ENCODE measurements at places on chromosomes 3 and 15.

DNA sequence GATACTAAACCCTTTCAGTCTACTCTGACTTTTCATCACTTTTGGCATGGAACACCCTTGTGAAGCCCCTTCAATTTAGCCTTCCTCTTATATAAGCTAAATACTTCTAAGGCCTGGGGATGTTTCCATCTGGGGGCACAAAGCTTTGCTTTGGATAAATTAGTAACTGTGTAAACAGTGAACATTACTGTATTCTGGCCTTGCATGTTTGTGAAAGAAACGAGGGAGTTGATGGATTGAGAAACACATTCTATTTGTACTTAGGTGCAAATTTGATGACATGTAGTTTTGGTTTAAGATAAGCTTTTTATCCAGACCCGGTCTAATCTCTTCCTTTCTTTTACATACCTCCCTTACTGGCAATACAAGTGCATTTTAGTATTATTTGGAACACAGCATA, 19.7 kb downstream of the PSMD6 start:
- DNase-seq = no peak

GRCh38 chr3:43363621-43364266, 77.4 kb downstream of the SNRK start:
- DNase-seq = no peak

- no peak for DNase-seq
These were observed 3.5 kb downstream of the FAM174B start for GRCh38 chr15:92651877-92652575.

DNA sequence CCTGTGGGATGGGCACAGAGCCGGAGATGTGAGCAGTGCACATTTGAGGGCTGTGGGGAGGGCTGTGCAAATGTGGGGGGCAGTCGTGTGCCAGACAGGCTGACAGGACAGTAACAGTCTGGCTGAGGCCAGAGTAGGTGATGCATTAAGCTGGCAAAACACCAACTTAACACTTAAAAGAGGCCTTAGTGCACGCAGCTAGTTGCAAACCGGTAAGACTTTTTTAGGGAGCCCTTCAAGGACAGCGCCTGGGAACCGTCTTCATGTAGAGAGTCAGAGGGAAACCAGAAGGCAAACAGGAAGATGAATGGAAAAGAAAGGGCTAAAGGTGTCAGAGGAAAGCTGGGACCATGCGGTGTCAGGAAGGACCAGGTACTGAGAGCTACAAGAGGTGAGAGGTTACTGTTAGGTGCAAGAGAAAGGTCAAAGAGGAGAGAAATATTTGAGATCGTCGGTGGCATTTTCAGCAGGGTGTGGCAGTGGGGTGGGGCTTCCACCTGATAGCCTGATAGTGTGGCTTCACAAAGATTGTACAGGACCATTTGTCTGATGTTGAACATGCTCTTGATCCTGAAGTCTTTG, 30.0 kb upstream of the CHD2 start:
- DNase-seq = no peak

DNA sequence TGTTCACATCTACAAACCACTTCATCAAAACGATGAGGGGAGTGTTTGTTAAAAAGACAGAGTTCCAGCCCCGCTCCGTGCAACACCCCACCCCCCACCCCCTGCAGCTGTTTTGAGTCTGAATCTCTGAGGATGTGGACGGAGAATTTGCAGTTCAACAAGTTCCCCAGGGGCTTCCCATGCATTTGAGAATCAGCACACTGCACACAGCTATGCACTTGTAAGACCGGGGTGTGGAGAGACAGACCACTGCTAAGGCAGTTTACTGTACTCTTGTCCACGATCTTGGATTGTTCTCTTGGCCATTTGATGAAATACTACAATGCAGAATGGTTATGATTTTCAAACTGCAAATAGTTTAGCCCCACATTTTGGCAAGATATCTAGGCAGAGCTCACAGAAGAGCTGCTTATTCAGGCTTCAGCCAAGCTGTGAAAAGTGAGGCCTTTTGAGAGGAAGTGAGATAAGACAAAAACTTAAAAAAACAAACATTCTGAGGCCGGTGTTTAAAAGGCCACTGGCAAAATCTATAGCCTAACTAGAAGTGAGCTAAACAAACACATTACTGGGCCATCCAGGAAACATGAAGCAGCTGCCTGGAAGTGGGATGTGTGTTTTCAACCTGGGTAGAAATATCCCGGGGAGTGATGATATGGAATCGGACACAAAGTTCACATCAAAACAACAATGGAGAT, 308.2 kb upstream of the ADAMTS9 start:
- DNase-seq = no peak

DNA sequence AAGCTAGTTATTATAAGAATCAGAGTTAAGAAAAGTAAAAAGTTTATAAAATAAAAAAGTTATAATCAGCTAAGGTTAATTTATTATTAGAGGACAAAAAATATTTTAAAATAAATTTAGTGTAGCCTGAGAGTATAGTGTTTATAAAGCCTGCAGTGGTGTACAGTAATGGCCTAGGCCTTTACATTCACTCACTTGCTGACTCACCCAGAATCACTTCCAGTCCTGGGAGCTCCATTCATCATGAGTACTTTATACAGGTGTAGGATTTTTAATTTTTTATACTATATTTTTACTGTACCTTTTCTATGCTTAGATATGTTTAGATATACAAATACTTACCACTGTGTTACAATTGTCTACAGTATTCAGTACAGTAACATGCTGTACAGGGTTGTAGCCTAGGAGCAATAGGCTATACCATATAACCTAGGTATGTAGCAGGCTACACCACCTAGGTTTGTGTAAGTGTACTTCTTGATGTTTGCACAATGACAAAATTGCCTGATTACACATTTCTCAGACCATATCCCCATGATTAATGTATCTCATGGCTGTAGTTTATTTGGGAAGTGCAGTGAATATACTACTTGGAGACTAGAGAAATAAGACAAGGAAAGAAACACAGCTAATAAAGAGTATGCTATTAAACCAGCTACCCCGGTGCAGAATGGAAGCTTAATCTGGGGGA, 101.9 kb upstream of the GALNT15 start:
- no peak for DNase-seq

GRCh38 chr15:36370731-36371112, 208.7 kb upstream of the CDIN1 start:
- DNase-seq = no peak

DNA sequence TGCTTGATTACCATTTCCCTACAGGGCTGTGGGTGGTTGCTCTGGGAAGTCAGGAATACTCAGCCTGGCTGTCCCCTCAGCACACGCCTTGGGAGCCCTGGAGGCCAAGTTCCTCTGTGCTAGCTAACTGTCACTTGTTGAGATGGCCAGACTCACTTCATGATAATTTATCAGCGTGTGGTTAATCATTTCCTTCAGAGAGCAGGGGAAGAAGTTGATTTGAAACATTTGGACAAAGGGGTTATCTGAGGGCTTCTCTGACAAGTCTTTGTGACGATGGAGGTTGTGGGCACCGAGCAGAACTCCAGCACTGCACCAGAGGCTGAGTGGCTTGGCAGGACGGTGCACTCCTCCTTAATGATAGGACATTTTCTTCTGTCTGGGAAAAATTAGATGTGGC, 61.9 kb downstream of the WHAMM start:
- DNase-seq = no peak

DNA sequence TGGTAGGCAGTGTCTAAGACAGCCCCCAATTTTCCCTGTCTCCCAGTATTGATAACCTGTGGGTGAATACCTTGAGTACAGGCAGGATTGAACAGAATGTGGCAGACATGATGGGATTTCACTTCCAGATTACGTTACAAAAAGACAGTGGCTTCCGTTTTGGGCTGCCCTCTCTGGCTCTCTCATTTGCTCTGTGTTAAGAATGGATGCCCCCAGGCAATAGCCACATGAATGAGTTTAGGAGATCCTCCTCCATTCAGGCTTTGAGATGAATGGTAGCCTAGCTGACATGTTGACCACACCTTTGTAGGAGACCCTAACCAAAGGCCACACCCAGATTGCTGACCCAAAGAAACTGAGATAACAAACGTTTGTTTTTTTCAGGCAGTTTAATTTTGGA, 34.3 kb downstream of the UBXN7 start:
- no peak for DNase-seq

GRCh38 chr3:53822331-53822741, 23.9 kb downstream of the CHDH start:
- no peak for DNase-seq

- no peak for DNase-seq
These were observed 61.0 kb downstream of the ATP8B4 start for GRCh38 chr15:50057905-50058639.

DNA sequence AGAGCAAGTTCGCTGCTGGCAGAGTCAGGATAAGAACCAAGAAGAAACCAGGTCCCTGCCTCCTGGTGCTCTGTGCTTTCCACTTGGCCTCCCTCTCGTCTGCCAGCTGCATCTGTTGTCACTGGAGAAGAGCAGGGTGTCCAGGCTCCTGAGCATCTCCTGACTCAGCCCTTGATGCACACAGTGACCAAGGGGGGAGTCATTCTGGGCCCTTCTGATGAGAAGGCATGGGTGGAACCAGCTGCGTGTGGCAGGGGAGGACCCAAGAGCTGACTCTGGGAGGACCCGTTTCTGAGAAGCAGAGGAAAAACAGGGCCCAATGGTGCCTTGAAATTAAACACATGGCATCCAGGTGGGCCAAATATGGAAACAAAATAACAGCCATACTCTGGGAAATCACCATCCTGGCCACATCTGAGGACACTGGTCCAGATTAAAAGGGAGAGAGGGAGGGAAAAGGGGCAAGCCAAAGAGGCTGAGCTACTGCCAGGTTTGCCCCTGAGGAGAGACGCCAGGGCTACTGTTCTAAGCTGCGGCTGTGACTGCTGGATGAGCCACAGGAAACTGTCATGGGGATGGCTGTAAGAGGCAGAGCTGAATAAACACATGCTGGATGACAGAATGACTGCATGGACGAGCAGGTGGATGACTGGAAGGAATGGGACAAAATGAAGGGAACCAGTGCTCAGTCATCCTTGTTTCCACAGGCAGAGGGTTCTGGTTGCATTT, 58.1 kb upstream of the CA12 start:
- DNase-seq = no peak

- DNase-seq = no peak
These were observed 1.4 kb downstream of the STARD9 start for GRCh38 chr15:42576776-42577175.

GRCh38 chr15:39886418-39886817, 33.6 kb downstream of the GPR176 start:
- DNase-seq = no peak

DNA sequence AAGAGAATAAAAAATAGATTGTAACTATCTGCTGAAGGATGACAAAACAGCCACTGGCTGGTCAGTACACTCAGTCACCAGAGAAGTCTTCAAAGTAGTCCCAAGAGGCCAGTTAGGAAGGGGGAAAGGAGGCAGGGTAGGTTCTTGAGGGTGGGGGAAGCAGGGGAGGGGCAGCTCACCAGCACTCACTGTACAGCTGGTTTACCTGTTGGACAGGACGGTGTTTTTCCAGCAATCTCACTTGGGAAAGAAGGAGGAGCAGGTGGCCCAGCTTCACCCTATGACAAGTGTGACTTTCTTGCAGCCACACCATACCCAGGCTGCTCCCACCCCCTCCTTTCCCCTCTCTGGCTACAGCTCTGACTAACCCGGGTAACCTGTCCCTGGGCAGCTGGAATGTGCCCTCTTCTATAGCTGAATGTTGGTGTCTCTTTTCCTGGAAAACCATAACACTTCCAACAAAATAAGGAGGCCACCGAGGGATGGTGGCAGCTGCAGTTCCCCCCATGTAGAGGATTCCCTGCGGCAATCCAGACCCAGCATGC, 203.4 kb upstream of the NSMCE3 start:
- no peak for DNase-seq

DNA sequence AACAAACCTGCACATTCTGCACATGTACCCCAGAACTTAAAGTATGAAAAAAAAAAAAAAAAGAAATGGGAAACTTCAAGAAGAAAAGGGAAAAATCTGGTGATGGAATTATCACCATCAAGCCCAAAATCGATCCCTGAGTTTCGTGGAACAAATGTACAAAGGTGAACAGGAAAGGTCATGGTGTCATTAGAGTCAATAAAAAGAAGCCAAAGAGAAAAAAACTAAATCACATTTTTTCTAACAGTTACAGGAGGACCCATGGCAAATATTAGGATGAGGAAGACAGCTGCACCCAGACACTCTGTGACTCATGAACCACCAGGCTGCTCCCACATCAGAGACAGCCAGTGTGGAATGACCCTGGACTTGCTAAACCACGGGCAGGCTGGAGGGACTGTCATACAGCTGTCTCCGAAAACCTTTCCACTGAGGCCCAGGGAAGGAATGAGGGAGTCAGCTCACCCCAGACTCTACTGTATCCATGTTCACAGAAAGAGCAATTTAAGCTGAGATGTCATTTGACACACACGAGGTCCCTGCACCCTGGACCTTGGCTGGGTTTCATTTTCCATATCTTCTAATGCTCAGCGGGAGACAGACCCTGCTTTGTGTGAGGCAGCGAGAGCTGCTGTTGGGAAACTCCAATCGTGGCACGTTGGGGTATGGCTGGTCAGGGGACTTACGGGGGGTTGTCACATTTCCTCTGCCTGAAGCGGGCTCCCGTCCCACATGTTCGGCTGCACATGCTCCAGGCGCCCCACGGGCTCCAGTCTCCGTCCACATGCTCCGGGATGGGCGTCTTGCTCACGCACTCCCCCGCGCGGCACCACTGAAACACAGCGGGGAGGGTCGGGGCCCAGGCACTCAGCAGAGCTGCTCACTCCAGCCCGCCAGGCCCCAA, 210.2 kb downstream of the ADAMTS17 start:
- no peak for DNase-seq

GRCh38 chr15:41416128-41416741, 660 bp upstream of the RTF1 start:
- no peak for DNase-seq

DNA sequence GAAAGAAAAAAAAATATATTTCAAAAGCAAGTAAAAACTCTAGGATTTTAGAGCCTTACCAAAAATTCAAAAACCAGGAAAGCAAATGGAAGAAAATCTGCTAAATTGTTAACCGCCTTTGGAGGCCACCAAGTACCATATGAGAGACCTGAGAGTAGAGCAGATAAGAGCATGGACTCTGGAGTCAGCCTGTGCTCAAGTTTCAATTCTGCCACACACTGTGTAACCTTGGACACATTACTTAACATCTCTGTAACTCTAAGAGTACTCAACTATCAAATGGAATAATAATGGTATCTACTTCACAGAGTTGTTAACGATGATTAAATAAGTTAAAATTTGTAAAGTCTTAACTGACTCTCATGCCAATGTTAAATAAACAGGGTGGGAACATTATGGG, 12.7 kb downstream of the RBSN start:
- no peak for DNase-seq

DNA sequence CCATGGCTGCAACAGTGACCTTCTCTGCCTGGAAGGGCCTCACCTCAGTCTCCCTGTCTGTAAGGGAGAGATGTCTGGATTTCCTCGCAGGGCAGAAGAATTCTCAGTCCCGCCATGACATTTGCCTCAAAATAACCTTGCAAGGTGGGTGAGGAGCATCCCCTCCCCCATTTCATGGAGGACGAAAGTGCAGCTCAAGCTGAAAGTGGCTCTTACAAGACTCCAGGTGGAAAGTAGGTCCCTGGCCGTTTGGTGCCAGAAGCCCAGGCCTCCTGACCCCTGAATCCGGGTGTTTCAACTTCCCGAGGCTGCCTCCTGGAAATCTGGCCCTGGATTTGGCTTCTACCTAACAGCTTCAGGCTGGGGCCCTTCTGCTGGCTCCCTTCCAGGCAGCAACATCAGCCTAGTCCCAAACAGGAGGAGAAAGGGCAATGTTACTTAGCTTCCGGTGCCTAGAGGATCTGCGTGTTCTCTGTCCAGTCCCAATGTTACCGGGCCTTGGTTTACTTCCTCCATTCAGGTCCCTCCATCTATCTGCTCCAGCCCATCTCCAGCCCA, 769 bp upstream of the CSPG4 start:
- DNase-seq = no peak

GRCh38 chr3:62134061-62134496, 239.3 kb downstream of the FEZF2 start:
- DNase-seq = no peak
